Cardiac muscle cell (in vitro differentiated cells and primary cell): ENCODE measurements at places on chromosomes 12 and 14. TPM values are rescaled to one million over a fixed set of nuclear protein-coding genes. Genes with fewer than 3 reads are reported as not detected.

- no peak for DNase-seq
Measured at GRCh38 chr14:104421401-104421821, 158.2 kb upstream of the C14orf180 start.

GRCh38 chr12:12641650-12642049, 30.0 kb downstream of the CREBL2 start:
- no peak for DNase-seq

DNA sequence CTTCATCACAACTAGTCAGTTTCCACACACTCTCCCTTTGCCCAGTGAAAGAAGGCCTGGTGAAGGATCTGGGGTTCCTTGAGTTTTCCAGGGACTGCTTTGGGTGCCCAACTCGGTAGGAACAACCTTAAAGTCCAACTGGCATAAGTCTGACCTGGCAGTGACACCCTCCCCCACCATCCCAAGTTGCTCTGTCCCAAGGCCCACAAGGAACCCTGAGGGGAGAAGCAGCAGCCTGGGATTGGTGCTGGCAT, 1.6 kb downstream of the KMT2D start:
- DNase-seq, result no peak

- no peak for DNase-seq
Measured at GRCh38 chr12:106113824-106114446, 24.8 kb downstream of the NUAK1 start.

DNA sequence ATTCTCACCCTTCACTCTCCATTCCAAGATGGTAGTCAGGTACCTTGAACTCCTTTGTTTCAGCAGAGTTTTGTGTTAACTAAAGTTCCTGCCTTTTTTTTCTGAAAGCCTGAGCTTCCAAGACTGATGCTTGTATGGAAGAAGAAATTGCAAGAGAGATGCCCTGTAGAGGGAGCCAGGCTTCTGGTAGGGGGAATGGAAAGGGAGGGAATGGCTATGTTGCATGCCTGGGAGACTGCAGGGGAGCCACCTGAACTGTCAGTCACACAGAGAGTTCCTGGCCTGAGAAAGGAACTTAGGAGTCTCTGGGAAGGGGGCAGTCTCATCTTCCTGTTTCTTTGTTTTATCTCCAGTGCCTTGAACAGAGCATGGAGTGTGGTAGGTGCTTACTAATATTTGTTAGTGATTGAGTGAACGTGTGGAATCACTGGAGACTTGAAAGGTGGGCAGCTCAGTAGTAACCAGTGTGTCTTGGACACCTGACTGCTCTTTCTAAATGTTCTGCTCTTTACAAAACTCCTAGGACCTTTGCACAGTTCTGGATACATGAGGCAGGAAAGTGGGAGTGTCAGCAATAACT, 132.2 kb downstream of the ANO4 start:
- peak; percentile 49 for DNase-seq

Gene INHBC
- 0.11 TPM in 1 of 2 replicates, not detected in the other for polyA plus RNA-seq

- no peak for DNase-seq
Measured at GRCh38 chr14:62280366-62280765, 518.1 kb downstream of the SNAPC1 start.

GRCh38 chr12:75859868-75860267, 171.7 kb downstream of the PHLDA1 start:
- DNase-seq, result no peak

DNA sequence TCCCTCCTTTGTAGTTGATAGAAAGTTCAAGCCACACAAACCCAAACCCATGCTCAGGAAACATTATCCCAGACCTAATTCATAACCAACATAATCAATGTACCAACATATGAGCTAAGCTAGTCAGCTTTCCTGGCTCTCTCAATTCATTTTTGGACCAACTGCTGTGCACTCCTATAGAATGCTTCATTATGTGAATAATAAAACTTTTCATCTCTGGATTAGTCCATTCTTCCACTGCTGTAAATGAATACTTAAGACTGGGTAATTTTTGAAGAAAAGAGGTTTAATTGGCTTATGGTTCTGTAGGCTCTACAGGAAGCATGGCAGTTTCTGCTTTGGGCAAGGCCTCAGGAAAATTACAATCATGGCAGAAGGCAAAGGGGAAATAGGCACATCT, 651.9 kb downstream of the RERGL start:
- DNase-seq, result no peak

- no peak for DNase-seq
Measured at GRCh38 chr14:99380402-99380801, 100.3 kb downstream of the SETD3 start.

DNA sequence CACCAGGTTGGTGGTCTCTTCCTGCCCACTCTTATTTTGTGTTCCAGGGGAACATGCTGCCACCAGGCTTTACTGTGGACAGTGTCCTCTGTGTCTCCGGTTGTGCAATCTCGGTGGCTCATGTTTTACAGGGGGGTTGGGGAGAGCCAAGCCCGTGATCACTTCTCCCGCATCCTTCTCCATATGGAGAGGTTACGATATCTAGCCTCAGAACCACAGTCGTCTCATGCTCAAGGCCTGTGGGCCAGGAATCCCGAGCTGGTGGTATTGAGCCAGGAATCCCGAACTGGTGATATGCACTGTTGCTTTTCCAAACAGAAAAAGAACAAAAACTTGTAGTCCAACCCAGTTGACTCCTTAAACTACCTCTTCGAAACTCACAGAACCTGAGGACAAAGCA, 37.0 kb upstream of the INF2 start:
- DNase-seq, result no peak

DNA sequence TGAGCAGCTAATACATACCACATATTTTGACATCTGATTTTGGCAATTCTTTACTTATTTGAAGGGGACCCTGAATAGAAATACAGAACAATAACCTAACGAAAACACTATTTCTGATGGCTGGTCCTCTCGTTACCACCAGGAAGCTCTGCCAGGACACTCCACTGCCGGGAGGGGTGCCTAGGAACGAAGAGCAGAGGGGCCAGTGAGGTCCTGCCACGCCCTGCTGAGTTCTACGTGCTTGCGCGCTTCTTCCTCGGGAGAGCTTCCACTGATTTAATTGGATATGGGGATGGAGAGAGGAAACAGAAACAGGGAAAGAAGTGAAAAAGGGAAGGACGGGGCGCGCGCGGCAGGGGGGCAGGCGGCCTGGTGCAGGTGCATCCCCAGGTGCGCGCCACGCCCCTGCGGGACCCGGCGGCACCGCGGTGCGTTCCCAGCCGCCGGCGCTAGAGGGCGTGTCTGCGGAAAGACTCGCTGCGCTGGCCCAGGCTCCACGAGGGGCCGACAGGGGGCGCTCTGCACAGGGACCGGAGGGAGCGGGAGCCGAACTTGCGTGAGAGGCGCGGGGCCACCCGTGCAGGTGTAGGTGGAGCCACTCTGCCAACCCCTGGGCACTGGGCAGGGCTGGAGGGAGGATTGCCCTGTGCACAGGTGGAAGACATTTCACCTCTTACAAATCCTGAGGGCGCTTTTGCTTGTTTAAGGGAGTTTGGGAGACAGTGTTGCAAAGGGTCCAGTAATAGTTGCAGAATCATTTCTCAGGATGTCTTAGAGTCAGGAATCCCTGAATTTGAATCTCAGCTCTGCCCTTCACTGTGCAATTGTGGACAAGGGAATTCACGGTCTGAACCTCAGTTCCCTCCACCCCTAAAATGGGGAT, 986.3 kb upstream of the TMEM132C start:
- DNase-seq, result peak; percentile 81

DNA sequence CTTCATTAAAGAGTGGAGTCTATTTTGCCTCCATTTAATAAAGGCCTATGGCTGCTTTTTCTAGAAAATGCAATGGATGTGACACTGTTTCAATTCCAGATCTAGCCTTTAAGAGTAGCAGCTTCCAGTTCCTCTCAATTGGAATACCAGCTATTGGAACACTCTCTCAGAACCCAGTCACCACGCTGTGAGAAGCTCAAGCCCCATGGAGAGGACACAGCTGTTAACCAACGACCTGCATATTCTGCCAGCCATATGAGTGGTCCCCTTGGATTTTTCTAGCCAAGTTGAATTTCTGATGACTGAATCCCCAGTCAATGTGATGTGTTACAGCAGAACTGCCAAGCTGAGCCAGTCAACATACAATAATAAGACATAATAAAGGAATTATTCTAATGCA, 131.8 kb downstream of the TMTC3 start:
- no peak for DNase-seq

DNA sequence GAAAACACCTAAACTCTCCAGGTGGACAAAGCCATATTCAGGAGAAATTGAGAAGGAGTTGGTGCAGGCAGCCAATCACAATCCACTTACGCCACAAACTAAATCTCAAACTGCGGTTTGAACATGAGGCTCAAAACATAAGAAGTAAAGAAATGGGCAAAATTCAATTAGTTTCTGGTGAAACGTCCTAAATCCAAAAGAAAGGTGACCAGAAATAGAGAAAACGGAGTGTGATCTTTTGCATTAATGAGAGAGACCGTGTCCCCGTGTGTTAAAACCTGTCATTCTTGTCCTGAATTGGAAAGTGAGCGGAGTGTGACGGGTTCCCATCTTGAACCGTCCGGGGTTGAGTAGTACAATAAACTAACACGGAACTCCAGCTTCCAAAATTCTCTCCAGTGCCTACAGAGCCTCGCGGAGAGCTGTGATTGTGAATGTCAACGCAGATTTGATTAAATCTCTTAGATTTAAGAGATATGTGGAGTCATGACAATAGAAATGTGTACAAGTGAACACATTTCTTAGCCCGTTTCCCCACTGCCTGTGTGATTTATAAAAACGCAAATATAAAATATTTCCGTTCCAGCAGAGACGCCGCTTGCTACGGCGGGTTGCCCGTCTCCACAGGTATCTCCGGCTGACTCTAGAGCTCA, 595 bp upstream of the METAP2 start:
- peak; percentile 56 for DNase-seq

DNA sequence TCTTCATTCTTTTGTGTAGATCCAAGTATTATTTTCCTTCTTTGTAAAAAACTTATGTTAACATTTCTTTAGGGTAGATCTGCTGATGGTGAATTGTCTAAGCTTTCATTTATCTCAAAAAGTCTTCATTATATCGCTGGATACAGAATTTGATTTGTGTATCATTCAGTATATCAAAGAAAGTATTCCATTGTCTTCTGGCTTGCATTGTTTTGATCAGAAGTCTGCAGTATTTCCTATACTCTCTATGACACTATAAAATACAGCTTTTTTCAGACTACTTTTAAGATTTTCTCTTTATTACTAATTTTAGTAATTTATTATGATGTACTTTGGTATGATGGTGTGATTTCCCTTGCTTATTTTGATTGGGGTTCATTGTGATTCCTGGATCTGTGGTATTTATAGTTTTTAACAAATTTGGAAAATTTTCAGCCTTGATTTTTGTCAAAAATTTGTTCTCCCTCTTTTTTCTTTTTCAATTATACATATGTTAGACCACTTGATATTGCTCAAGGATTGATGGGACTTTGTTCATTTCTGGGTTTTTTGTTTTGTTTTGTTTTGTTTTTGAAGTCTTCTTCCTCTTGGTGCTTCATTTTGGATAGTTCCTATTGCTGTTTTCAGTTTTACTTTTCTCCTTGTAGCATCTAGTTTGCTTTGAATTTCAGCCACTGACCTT, 176.5 kb downstream of the ZFP36L1 start:
- DNase-seq, result no peak

Gene SIX6
- not detected in 2 replicates for polyA plus RNA-seq

DNA sequence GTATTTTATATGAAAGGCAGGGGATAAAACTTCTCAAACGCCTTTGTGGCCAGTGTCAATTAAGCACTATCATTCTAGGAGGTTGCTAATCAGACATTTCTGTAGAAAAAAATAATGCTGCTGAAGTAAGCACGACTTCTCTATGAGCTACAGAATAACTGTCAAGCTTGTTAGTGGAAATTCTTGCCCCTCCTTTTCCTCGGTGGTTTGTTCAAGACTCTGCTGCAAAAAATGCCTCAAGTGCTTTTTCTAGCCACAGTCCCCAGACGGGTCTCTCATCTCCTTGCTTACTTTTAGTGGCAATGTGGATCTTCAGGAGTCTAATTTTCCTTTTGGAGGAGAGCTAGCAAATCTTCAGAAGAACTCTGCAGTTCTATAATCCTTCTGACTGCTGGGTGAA, 452.0 kb downstream of the FUT8 start:
- DNase-seq, result no peak

Gene FOXG1
- 0.15 TPM in 1 of 2 replicates, not detected in the other for polyA plus RNA-seq

- DNase-seq, result no peak
Measured at GRCh38 chr12:119373001-119373400, 38.5 kb downstream of the CCDC60 start.

DNA sequence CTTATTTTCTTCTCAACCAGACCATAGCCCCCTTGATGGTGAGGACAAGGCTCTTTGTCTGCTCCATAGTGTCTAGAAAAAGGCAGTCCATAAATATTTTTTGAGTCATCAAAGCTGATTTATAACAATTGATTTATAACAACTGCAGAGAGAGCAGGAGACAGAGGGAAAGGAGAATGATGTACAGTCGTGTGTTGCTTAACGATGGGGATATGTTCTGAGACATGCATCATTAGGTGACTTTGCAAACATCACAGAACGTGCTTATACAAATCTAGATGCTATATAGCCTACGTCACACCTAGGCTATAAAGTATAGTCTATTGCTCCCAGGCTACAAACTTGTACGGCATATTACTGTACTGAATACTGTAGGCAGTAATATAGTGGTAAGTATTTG, 143.3 kb downstream of the NTF3 start:
- no peak for DNase-seq

DNA sequence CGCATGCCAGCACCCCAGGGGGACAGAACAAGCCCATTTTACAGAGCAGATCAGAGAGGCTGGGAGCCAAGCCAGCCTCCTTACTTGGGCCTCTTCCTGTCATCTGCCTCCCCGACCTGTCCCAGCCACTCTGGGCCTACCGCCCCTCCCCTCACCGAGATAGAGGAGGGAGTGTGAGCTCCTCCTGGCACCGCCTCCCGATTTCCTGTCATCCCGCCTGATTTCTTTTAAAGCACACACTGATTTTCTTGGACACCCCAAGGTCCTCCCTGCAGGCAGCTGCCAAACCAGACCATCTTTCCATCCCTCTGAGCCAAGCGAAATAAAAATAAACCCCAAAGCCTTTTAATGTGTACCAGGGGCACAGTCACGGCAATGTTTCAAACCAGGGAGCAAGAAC, 108.4 kb downstream of the RFLNA start:
- no peak for DNase-seq

- no peak for DNase-seq
Measured at GRCh38 chr12:25320123-25321006, 69.6 kb upstream of the KRAS start.

DNA sequence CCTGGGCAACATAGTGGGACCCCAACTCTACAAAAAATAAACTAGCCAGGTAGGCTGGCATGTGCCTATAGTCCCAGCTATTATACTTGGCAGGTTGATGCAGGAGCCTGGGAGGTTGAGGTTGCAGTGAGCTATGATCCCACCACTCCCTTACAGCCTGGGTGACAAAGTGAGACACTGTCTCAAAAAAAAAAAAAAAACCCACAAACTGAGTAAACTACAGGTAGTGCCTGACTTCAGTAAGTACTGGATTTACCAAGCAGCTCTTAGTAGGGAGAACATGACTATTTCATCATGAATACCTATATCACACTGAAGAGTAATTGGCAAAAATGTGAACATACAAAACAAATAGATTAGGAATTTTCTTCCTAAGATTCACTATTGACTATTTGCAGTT, 32.4 kb upstream of the AP4S1 start:
- DNase-seq, result no peak

- no peak for DNase-seq
Measured at GRCh38 chr12:117134059-117134458, 34.8 kb upstream of the TESC start.

- DNase-seq, result no peak
Measured at GRCh38 chr14:75204116-75204515, 27.7 kb upstream of the TMED10 start.
